ENCODE measurements at places on chromosomes 3 and 15.

DNA sequence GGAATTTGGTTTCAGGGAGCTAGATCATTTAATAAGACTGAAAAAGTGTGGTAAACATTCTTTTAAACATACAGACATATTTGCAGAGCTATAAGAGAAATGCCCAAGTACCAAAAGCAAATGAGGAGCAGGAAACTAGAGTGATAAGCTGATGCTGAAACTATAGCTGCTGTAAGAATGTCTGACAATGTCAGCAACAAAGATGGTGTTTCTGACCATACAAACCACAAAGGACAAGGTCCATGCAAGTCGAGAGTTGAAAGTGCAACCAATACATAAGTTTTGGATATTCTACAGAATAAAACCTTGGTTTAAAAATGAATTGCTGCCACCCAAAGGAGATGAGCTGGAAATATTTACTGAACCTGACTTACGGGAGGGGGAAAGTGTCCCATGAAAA, 610.2 kb downstream of the TBL1XR1 start:
- no peak for DNase-seq

DNA sequence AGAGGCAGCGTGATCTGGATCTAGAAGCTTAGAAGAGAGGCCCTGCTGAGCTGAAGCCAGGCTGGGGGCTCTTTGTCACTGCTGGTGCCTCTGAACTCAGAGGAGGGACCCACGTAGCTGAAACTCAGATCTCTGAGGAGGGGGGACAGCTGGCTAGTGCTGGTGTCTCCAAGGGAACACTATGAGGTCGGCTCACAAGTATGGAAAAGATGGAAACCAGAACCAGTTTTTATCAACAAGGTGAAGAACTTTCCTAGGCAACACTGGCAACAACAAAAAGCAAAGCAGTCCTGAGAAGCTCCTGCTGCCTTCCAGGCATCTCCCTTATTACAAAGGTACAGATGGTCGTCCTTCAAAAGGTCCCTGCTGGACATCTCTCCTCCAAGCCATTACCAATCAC, 27.0 kb upstream of the FSTL1 start:
- DNase-seq, result no peak

GRCh38 chr15:25728816-25729215, 134.3 kb downstream of the ATP10A start:
- no peak for DNase-seq

DNA sequence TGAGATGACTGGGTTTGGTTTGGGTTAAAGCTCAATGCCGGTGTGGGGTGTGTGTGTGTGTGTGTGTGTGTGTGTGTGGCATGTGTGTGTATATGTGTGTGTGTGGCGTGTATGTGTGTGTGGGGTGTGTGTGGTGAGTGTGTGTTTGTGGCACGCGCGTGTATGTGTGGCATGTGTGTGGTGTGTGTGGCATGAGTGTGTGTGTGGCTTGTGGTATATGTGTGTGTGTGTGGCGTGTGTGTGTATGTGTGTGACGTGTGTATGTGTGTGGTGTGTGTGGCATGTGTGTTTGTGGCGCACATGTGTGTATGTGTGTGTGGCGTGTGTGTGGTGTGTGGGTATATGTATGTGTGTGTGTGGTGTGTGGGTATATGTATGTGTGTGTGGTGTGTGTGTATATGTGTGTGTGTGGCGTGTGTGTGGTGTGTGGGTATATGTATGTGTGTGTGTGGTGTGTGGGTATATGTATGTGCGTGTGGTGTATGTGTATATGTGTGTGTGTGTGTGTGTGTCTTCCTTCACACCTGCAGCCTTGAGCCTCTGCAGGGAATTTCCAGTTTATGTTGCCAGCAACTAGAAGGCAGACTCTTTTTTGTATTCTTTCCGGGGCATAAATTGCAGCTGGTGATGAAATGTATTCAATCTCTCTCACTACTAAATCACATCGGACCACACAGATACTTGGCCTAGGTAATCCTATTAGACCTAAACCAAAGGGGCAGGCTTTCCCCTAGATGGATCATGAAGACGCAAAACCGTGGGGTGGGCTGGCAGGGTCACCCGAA, 34.8 kb downstream of the CHRD start:
- no peak for DNase-seq

GRCh38 chr3:161890147-161890625, 393.6 kb downstream of the OTOL1 start:
- DNase-seq, result peak; percentile 98

DNA sequence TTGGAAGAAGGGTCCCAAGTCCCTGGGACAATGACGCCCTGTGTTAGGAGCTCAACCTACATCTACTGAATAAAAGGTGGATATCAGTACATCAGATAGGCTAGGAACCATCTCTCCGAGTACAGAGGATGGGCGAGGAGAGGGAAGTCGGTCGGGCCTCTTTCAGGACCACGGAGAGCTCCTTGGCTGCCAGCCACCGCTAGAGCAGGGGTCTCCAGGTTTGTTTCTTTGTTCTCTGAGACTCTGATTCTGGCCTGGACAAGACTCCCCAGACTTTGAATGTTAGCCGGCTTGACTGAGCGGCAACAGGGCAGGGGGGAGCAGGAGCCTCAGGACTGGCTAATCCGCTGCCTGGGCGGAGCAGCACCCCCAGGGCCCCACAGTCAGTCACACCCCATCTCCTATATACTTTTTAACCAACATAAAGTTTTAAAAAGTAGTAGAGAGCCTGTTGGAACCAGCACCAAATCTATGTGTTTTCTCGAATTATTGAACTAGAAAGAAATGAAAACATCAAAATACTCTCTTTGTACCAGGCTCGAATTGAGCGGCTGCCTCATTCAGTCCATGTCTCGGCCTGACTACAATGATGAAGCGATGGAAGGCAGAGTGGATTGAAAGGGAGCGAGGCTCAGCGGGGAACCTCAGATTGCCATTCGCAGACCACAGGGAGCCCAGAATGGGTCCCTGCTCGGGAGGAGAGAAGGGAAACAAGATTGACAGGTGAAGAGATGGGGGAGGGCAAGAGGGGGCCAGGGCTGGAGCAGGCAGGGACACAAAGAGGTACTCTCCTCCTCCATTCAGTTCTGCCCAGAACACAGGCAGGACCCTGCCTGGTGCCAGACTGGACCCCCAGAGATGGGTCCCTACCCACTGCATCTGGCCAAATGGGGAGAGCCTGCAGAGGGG, 131.6 kb downstream of the TPRA1 start:
- DNase-seq, result no peak

DNA sequence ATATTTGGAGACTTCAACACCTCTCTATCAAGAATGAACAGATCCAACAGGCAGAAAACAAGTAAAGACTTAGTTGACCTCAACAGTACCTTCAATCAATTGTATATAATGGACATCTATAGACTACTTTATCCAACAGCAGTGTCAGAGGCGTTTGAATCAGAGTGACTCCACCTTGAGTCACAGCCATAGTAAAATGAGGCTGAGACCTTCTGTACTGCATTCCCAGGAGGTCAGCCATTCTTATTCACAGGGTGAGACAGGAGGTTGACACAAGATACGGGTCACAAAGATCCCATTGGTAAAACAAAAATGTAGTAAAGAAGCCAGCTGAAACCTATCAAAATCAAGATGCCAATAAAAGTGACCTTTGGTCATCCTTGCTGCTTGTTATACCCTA, 299.8 kb downstream of the CNTN3 start:
- peak; percentile 43 for DNase-seq

DNA sequence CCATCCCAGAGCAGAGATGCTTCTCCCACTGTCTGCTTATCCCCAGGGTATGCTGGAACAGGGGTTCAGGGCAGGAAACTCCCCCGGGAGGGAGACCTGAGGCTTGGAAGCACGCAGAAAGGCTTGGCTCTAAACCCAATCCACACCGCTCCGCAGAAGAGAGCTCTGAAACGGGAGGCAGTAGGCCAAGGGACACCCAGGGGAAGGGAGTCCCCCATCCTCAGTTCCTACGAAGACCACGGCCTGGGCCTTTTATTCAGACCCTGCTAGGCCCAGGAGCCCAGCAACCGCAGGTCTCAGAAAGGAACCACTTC, 1.8 kb upstream of the HAPLN3 start:
- DNase-seq, result no peak

- no peak for DNase-seq
Observed at GRCh38 chr3:13539292-13539638, 9.7 kb upstream of the FBLN2 start.

DNA sequence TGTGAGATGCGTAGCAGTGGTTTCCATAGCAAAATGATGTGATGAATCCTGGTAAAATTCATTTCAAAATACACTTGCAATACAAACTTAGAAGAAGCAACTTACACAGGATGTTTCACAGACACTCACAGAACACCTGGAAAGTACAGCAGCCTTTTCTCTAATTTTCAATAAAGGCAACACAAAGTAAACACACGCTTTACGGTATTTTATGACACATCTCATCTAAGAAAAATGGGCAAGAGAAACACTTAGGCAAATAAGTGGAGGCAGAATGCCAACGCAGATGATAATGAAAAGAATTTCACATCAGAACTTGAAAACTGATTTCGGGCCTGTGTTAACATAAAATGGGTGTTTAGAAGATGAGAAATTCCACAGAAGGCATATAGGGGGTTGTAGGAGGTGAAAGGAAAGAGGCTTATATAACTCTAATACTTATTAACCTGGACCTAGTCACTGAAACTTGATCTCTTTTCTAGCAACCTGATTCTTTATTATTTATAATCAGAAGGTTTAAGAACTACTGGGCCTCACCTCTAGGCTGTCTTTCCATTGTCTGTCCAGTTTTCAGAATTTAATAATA, 25.6 kb upstream of the MAP3K13 start:
- no peak for DNase-seq

GRCh38 chr3:47016086-47016933, 36.8 kb downstream of the NBEAL2 start:
- no peak for DNase-seq

DNA sequence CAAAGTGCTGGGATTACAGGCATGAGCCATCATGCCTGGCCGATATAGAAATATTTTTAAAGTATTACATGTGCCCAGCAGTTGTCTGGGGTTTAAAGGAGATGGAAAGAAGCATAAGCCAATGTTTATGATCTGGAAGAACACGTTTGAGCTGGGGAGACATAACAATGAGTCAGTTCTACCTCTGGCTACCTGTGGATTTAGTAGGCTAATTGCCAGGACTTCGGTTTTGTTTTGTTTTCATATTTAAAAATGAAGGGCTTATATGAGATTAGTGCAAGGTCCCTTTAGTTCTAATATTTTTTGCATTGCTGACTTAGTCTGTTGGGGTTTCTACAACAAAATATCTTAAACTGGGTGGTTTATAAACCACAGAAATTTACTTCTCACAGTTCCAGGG, 22.9 kb upstream of the TNFSF10 start:
- DNase-seq, result no peak

- no peak for DNase-seq
Observed at GRCh38 chr3:44890852-44891251, 16.4 kb downstream of the TGM4 start.

DNA sequence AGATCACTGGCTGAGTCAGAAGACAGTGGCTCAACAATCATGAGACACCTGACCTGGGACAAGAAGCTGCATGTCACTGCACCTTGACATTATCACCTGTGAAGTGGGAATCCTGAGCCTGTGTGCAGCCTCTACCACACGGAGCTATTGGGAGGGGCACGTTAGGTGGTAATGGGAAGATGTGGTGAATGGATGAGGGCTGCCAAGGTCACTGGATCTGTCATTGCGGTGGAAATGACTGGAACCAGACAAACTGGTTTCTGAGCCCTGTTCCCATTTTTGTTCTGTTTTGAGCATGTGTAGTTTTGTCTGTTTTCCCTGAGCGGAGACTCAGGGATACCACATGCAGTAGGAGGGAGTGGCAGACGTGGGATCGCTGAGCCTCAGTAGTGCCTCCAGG, 235.5 kb downstream of the OPA1 start:
- no peak for DNase-seq

- peak; percentile 68 for DNase-seq
Observed at GRCh38 chr3:130276203-130276803, 69.2 kb upstream of the COL6A5 start.

GRCh38 chr3:170724599-170725280, 138.9 kb upstream of the SLC7A14 start:
- DNase-seq, result peak; percentile 93

DNA sequence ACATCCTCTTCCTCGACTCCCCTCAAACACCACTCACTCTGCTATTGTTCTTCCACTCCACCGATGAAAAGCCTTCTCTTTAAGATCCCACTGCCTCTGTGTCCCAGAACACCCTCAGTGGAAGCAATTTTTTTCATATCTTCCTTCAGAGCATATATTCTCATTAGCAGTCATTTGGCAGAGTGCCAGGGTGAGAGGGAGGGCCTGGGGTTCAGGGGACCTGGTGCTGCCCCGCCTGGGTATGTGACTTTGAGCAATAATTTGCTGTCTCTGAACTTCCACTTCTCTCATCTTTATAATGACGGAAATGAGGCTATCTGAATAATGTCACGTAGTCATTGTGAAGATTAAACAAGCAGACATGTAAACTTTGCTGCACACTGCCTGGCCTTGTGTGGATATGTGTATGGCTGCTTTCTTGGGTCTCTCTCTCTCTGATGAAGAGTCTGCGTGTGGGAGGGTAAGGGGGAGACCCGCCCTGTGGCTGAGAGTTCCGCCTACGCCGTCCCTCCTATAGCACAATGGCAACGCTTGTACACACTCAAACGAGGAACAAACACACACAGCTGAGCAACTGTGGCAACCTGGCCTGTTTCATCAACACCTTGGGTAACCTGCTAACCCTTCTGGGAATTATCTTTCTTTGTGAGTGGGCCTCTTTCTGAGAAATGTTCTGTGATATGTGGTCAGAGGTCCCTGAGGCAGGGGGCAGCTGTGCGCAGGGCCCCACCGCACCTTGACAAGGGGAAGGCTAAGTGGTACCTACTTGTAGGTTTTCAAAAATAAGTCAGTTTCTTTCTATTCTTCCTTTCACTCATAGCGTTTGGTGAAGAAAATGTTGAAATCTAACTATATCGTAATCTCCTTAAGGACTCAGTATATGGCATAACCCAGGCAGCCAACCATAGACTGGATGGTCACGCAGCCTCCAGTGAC, 369.8 kb downstream of the SV2B start:
- no peak for DNase-seq

DNA sequence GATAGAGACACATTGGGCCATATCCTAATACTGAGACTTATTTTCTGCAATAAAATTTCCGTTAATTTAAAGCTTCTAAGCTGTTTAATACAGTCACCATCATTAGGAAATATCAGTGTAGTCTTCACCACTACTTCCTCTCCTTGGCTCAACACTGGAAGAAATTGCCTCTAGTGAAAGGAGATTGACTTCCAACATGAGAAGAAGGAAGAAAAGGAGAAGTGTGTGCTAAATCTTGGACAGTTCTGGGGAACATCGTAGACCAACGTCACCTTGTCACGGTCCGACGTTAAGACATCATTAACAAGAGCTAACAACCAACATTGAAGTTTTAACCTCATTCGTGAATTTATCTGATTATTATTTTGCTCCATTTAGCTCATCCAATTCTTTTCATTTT, 987.0 kb upstream of the CFAP20DC start:
- DNase-seq, result no peak

- no peak for DNase-seq
Observed at GRCh38 chr3:64167351-64167750, 57.9 kb downstream of the PRICKLE2 start.

DNA sequence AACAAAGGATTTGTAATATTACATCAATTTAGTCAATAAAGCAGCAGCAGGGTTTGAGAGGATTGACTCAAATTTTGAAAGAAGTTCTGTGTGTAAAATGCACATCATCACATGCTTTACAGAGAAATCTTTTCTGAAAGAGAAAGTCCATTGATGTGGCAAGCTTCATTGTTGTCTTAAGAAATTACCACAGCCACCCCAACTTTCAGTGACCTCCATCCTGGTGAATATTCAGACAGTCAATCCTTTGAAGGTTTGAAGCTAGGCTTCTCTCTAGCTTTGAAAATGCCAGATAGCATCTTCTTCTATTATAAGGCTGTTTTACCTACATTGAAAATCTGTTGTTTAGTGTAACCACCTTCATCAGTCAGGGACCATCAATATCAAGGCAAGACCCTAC, 51.8 kb upstream of the SETMAR start:
- no peak for DNase-seq
